ENCODE measurements at places on chromosomes 2 and 18.
A peak's percentile ranks its signal among the peaks of the same experiment; 100 is the strongest.

GRCh38 chr2:42464631-42465030, 29.2 kb downstream of the KCNG3 start:
- no peak for DNase-seq

DNA sequence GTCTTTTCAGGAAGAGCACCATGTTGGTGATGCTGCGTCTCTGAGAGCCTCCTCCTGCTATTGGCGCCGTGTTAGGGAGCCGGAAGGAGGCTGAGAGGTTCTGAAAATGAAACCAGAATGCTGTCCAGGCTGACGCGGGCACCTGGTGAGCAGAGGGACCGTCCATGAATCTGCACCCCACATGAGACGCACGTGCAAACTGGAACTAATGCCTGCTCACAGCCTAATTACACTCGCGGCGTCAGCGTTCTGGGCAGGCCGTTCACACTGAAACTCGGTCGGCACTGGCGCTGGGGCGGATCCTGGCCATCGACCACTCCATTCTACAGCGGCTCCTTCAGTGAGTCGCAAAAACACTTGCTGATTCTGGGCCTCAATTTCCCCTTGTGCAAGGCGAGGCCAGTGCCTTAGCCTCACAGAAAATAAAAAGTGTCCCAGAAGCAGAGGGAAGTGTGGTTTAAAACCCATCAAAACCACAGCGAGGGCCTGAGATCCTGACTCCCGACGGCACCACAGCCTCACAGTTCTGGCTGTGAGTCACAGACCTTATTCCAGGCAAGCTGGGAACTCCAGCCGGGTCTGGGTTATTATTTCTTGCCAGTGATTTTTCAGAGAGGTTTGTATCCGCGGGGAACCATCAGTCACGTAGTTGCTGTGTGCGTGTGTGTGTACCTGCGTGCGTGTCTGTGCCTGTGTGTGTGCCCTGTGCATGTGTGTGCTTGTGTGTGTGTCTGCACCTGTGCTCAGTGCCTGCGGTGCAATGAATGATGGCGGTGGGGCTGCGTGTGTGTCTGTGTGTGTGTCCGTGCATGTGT, 49.1 kb upstream of the CTDP1 start:
- no peak for DNase-seq

DNA sequence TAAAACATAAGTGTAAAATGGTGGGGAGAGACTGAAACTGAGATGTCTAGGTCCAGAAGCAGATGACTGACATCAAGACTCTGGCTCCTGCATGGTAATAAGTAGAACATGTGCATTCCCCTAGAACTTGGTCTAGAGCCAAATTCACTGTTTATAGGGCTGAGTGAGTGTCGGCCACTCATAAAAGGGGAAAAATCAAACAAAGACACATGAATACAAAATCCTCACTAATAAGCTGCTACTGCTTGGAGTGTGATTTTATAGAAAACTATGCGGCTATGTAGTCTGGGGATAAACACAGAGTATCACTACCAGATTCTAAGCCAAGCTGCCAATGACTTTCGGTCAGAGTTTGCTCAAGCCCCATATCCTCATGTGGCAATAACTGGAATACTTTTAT, 1080.8 kb upstream of the DDX18 start:
- DNase-seq: no peak

DNA sequence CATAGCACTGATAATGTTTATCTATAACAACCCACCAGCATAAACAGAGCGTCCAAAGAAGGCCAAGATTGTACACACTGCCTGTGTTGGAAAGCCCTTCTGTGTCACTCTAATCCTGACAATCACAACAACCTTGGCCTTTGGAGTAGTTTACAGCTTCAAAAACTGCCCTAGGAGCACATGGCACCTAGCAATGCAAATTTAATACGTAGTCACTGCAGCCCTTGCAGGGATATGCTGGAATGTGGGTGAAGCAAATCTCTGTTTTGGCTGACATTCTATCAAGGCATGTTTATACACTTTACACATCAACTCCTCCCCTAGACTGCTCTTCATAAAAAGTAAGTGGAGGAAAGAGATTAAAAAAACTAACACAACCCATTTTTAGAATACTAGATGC, 66.8 kb downstream of the GRB14 start:
- no peak for DNase-seq

- no peak for DNase-seq
These were observed 30.7 kb downstream of the FBXO15 start for GRCh38 chr18:74116633-74117554.

DNA sequence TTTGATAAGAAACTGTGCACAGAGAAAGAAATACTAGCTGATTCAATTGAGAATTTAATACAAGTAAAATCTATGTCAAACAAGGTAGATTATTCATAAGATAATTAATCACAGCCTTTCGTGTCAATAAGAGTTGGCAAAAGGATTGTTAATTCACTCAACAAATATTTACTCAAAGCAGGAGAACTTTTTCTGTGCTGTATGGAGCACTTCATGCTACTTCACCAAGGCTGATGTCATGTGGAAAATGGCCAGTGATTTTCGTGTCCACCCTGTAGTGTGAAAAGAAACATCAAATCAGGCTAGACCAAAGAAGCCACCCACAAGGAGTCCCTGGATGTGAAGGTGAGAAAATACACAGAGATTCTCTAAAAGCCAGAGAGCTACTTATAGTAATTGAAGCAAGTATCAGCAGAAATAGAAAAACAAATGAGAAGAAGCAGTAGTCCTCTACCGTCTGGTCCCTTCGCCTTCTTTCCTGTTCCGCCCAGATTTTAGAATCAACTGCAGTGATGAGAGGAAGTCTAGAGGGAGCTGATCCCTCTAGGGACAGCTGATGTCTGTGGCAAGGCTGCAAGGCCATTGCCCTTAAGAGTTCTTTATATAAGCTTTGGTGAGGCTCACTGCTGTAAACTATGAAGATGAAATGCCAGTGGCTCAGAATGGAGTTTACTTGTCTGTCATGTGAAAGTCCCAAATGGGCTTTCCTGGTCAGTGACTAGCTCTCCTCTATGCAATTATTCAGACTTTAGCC, 201.3 kb upstream of the APCDD1 start:
- no peak for DNase-seq

GRCh38 chr2:180523621-180524340, 456.6 kb upstream of the UBE2E3 start:
- no peak for DNase-seq

- no peak for DNase-seq
These were observed 909 bp downstream of the NFATC1 start for GRCh38 chr18:79396431-79397246.

DNA sequence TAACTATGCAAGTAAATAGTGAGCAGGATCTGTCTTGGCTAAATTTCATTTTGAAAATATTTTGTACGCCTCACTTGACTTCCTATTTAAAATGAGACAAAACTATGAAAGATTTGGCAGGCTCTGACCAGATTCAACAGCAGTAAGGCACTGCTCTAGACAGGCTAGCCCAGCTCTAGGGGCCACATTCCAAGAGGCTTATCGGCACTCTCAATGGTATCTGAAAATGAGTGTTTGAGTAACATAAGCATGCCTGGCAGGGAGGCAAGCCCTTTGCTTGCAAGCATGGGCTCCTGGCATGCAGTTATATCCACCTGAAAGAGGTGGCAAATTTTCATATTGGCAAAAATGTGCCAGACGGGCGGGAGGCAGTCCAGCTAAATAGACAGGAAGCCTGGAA, 10.5 kb downstream of the CAPN13 start:
- no peak for DNase-seq

GRCh38 chr2:160812830-160813505, 319.4 kb upstream of the RBMS1 start:
- no peak for DNase-seq

GRCh38 chr2:3885629-3886628, 182.6 kb downstream of the DCDC2C start:
- DNase-seq: no peak

DNA sequence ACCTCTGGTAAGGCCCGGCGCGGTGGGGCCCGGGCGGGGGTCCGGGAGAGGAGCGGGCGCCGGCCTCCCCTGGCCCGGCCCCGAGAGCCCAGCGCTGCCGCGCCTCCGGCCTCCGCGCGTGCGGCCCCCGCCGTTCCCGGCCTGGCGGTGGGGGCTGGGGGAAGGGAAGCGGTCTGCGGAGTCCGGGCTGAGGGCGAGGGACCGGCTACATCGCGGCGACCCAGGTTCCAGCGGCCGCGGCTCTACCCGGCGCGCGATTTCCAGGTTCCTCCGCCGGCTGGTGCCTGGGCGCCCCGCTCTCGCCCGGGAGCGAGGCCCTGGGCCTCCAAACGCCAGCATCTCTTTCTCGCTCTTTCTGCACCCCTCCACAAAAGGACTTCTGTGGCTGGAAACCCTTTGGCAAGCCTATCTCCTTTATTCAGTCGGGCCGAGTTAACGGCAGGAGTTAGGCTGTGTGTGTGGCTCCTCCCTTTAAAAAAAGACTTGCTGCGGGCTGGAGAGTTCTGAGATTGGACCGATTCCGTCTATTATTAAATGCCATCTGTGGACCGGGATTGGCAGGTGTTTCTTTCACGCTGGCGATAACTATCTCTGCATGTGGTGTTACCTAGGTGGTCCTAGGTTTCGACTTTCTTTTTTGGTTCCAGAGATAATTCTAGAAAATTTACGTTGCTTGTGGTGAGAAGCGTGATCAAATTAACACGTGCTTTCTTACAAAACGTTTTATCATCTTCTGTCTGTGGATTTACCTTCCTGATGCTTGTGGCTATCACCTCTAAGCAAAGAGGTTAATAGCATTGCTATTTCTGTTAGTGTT, 592 bp downstream of the ME2 start:
- DNase-seq: no peak

DNA sequence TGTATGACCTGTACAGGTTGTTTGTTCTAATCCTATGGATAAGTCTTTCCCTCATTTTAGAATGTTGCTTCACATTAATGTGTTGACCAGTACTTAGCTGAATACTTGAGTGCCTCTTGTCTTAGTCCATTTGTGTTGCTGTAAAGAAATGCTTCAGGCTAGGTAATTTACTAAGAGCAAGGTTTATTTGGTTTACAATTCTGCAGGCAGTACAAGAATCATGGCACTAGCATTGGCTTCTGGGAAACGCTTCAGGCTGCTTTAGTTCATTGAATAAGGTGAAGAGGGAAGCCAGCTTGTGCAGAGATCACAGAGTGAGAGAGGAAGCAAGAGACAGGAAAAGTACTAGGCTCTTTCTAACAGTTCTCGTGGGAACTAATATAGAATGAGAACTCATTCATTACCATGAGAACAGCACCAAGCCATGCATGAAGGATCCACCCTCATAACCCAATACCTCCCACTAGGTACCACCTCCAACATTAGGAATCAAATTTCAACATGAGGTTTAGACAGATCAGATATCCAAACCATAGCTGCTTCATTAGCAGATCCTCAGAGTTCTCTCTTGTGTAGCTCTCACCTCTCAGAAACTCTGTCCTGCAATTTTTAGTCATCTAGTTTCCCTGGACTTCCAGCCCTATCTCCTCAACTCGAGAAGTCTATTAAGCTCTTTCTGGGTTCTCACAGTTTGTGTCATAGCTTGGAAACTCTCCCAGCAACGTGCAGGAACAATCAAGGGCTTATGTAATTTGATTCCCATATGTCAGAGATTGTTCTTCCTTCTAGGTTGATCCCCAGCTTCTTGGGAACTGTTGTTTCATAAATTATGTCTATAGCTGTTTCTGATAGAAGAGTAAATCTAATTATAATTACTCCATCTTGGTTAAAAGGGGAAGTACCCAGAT, 2082.3 kb upstream of the CELF4 start:
- no peak for DNase-seq

DNA sequence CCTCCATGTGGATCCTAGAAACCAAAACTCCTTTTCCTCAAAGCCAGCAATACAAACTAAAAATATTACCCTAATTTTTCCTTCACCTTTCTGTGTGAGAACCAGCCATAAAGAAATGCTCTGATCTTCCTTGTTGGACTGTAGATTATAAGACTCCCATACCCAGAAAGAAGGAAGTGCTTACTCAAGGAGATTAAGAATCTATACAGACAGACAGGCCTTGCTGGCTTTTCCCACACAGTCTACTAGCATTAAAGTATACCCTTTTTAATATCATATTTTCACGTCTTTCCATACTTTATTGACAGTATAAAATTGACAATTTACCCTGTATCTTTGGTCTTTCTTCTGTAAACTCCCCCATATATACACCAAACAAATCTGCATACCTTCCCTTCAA, 139.0 kb downstream of the GULP1 start:
- no peak for DNase-seq

DNA sequence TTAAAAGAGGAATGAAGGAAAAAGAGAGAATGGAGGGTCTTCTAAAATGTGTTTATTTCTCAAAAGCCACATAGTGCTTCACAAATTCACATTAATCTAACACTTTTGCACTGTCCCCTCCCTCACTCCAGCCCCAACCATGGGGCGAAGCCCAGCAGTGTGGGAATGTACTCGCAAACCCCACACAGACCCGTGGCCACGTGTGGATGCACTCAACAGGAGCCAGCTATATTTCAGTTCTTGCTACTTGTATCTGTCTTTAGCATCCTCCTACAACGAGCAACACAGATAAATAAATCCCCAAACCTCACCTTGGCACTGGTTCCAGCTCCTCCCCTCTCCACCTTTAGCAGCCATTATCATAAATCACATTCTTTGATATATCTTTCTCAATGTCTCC, 91.9 kb upstream of the TMEM200C start:
- DNase-seq: no peak

DNA sequence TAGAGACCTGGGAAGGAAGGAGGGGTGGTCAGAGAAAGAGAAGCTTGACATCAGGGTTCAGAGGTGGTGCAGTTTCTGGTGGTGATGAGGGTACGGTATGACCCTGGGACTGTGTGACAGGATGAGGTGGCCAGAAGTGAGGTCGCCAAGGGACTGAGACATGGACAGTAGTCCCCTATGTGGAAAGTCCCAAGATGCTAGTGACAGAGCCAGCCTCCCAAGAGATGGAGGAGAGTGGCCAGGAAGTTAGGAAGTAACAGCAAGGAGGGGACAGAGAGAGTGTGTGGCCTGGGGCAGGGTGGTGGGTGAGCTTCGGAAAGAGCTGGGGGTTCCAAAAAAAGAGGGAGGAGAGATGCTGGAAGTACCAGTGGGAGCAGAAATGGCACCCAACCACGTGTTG, 66.0 kb downstream of the SMAD7 start:
- peak; percentile 17 for DNase-seq

DNA sequence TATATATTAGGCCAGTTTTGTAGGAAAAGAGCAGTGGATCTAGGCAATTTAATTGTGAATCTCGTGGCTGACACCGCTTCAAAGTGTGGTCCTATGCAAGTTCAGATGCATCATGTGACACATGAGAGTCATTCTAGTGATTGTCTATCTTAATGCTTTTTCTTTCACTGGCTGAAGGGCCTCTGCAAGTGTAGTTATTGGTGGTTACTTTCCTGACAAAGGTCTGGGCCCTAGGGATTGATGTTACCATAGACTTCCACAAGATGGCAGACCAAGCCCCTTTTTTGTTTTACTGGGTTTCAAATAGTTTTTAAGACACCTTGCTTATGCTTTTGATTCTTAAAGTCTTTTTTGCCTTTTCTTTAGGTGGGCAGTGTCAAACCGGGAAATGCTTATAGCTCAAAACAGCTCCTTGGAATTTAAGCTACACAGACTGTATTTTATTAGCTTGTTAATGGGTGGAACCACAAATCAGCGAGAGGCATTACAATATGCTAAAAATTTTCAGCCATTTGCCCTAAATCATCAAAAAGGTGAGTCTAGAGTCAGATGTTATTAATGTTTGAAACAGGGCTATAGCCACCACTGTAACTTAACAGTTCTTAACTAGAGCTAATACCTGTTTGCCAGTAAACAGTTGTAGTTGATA, 25.9 kb downstream of the CD8A start:
- no peak for DNase-seq

- DNase-seq: no peak
These were observed 4.2 kb downstream of the CLK1 start for GRCh38 chr2:200860092-200860795.

- no peak for DNase-seq
These were observed 9.4 kb upstream of the CD302 start for GRCh38 chr2:159807183-159808031.
